Activated CD4-positive, alpha-beta memory T cell treated with anti-CD3 and anti-CD28 coated beads for 36 hours (primary cell): ENCODE measurements at places on chromosomes 3 and 15. TPM values are rescaled to one million over a fixed set of nuclear protein-coding genes. Genes with fewer than 3 reads are reported as not detected.

Gene NOX5
- total RNA-seq = 0.02 TPM

Gene ANKRD63
- not detected for total RNA-seq

Gene HGD
- total RNA-seq = 0.12 TPM

Gene ADAMTSL3
- total RNA-seq = not detected

Gene CP
- total RNA-seq = not detected

Gene PLA2G4E
- total RNA-seq = not detected

Gene TMCO5A
- total RNA-seq = not detected

Gene ARGFX
- total RNA-seq = not detected

Gene GRAMD2A
- total RNA-seq = not detected

DNA sequence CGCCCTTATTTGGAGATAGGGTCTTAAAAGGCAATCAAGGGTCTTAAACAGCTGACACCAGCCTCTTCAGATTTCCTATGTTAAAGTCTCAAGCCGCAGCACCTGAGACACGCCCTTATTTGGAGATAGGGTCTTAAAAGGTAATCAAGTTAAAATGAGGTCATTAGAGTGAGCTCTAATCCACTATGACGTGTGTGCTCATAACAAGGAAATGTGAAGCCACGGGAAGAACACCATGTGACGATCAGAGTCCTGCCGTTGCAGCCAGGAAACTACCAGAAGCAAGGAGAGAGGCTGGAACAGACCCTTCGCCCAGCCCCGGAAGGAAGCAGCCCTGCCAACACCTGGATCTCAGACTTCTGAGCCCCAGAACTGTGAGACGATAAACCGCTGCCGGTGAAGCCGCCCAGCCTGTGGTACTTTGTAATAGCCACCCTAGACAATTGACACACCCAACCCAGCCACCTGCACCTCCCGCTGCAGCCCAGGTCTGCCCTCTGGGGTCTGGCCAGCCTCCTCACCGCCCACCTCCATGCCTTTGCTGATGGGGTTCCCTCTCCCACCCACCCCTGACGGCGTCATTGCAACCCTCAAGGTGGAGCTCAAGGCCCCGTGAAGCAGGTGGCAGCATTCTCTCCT, 137.9 kb downstream of the MEGF11 start:
- no peaks in the 10 kb centered on the region for H3K36me3 ChIP-seq
- no peak overlapping the region for H3K27ac ChIP-seq
- no peaks in the 10 kb centered on the region for H3K27me3 ChIP-seq
- H3K4me1 ChIP-seq = peaks cover 13% of the 10 kb centered on the region
- no peak overlapping the region for H3K4me3 ChIP-seq
- DNase-seq = peak; percentile 50

DNA sequence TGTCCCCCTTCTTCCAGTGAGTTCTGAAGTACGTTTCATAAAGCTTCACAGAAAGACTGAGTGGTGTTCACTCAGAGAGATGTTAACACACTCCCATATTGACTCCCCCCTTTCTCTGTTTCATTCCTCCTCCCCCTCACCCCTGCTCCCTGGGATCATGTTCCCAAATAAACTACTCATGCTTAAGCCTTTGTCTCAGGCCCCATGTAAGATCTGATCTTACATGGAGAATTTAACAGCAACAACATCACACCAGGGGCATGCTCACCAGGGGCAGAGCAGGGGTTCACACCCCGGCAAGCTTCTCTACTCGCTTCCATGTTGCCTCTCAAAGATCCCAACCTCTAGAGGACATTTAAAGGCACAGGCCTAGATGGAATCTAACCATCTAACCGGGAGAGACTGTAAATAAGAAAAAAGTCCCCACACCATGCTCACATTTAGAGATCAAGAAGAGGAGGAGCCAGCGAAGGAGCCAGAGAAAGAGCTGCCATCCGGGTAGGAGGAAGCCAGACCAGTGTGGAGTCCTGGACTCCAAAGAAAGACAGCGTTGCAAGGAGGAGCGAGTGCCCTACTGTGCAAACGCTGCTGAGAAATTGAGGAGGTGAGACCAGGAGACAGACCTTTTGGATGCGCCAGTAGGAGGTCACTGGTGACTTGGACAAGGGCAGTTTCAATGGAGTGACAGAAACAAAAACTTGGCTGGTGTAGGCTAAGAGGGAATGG, 21.4 kb upstream of the SRP14 start:
- H3K36me3 ChIP-seq = no peaks in the 10 kb centered on the region
- no peaks in the 10 kb centered on the region for H3K27me3 ChIP-seq
- no peak overlapping the region for H3K27ac ChIP-seq
- no peak overlapping the region for H3K4me3 ChIP-seq
- DNase-seq = no peak

GRCh38 chr15:69232765-69233164, 65.9 kb upstream of the PAQR5 start:
- H3K4me3 ChIP-seq = no peak overlapping the region
- peaks cover 5% of the 10 kb centered on the region for H3K36me3 ChIP-seq
- H3K4me1 ChIP-seq = peaks cover 2% of the 10 kb centered on the region
- no peak overlapping the region for H3K27ac ChIP-seq

DNA sequence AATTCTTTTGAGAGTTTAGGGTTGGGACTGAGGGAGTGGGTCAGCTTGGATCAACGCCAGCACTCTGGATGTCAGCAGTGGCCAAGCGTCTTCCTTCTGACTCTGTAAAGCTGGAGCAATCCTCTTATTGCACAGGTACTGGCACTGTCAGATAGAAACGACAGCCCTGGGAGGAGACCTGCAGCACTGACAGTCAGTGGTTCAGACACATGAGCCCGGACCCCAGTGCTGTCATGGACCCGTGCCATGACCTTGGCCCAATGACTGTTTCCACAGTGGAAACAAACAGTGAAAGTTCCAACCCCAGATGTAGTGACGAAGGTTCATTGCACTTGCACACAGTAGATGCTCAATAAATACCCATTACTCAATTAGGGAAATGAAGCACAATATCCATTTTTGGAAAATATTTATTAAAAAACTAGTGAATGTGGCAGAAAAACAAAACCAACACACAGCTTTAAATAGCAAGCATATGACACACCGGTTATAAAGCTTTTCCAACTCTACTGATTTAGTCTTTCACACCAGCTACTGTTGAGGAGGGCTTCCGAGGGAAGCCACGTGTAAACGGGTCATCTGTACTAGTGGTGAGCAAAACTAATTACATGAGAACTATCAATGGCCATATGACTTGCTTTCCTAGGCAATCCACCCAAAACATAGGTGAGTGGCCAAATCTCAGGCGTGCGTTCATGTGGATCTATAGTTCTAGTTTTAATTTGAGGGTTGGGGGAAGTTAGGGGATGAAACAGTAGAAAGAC, 22.1 kb downstream of the SIAH2 start:
- H3K27ac ChIP-seq = peak overlapping the region; percentile 99
- DNase-seq = peak; percentile 75
- peak overlapping the region; percentile 5 for H3K4me3 ChIP-seq
- peaks cover 99% of the 10 kb centered on the region for H3K4me1 ChIP-seq
- peaks cover 42% of the 10 kb centered on the region for H3K36me3 ChIP-seq

DNA sequence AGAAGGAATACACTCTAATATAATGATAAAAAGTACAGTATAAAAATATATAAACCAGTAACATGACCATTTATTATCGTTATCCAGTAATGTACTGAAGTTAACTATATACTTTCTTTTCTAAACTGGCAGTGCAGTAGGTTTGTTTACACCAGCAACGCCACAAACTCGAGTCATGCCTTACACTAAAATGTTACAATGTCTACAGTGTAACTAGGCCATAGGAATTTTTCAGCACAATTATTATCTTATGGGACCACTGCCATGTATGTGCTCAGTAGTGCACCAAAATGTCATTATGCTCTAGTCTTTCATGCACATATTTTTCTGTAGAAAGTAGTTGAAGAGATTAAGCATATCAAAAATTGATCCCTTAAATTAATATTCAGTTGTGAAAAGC, 609.8 kb upstream of the BCHE start:
- H3K27ac ChIP-seq = no peak overlapping the region
- no peak for DNase-seq

DNA sequence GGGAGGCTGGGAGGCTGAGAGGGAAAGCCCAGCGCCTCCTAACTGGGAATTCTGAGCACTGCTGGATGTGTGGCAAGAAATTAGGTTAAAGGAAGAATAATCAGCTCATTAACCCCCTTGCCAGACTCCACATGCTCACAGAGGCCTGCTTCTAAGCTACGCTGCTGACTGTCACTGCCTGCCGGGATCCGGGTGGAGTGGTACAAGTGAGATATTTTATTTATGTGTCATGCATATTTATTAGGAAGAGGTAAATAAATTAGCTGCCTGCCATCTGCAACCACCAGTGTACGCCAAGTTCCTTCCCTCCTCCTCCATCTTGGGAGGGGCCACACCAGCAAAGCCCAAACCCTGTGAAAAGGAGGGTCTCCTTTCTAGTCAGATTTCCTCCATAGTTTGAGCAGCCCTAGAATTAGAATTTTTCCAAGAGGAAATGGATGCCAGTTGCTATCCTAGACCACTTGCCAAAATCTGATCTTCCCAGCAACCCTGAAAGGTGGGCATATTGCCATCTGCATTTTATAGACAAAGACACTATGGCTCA, 43.5 kb upstream of the GRIP2 start:
- no peaks in the 10 kb centered on the region for H3K36me3 ChIP-seq
- no peak overlapping the region for H3K27ac ChIP-seq
- DNase-seq = no peak
- peaks cover 10% of the 10 kb centered on the region for H3K27me3 ChIP-seq
- no peak overlapping the region for H3K4me3 ChIP-seq
- no peaks in the 10 kb centered on the region for H3K4me1 ChIP-seq

- no peaks in the 10 kb centered on the region for H3K27me3 ChIP-seq
- no peak overlapping the region for H3K4me3 ChIP-seq
- no peak for DNase-seq
- H3K27ac ChIP-seq = no peak overlapping the region
- peaks cover 8% of the 10 kb centered on the region for H3K4me1 ChIP-seq
Measured at GRCh38 chr3:131067983-131068382, 41.3 kb downstream of the NEK11 start.

DNA sequence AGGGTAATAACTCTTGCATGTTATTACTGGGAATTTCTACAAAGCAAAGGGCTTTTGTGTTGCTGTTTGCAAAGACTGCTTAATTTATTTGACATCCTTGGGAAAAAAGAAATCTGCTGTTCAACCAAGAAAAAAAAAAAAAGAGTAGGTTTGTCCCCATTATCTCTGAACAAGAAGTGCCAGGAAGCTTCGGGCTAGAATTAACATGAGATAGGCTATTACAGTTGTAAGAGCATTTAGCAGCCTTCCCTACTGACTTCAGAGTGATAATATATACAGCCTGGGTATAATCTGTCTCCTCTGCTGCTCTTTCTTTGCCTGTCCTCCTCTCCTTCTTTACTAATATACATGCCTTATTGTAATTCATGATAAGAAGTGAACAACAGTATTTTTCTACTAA, 23.3 kb upstream of the CHMP2B start:
- H3K27me3 ChIP-seq = peaks cover 3% of the 10 kb centered on the region
- DNase-seq = no peak
- H3K36me3 ChIP-seq = no peaks in the 10 kb centered on the region
- no peak overlapping the region for H3K4me3 ChIP-seq
- no peaks in the 10 kb centered on the region for H3K4me1 ChIP-seq
- no peak overlapping the region for H3K27ac ChIP-seq

- H3K4me3 ChIP-seq = no peak overlapping the region
- H3K27ac ChIP-seq = no peak overlapping the region
- H3K27me3 ChIP-seq = no peaks in the 10 kb centered on the region
- DNase-seq = no peak
Measured at GRCh38 chr3:29493109-29493508, 212.2 kb downstream of the RBMS3 start.

GRCh38 chr15:63093486-63094205, 28.0 kb upstream of the LACTB start:
- no peak overlapping the region for H3K4me3 ChIP-seq
- H3K4me1 ChIP-seq = no peaks in the 10 kb centered on the region
- no peak overlapping the region for H3K27ac ChIP-seq

- H3K4me1 ChIP-seq = peaks cover 34% of the 10 kb centered on the region
- H3K27ac ChIP-seq = peak overlapping the region; percentile 87
- DNase-seq = no peak
- H3K36me3 ChIP-seq = peaks cover 32% of the 10 kb centered on the region
Measured at GRCh38 chr3:48440590-48440958, 517 bp downstream of the TMA7 start.

GRCh38 chr3:129263161-129263910, 13.9 kb downstream of the COPG1 start:
- H3K27ac ChIP-seq = no peak overlapping the region
- H3K4me3 ChIP-seq = no peak overlapping the region
- no peaks in the 10 kb centered on the region for H3K4me1 ChIP-seq
- no peak for DNase-seq
- no peaks in the 10 kb centered on the region for H3K27me3 ChIP-seq
- H3K36me3 ChIP-seq = peaks cover 52% of the 10 kb centered on the region

DNA sequence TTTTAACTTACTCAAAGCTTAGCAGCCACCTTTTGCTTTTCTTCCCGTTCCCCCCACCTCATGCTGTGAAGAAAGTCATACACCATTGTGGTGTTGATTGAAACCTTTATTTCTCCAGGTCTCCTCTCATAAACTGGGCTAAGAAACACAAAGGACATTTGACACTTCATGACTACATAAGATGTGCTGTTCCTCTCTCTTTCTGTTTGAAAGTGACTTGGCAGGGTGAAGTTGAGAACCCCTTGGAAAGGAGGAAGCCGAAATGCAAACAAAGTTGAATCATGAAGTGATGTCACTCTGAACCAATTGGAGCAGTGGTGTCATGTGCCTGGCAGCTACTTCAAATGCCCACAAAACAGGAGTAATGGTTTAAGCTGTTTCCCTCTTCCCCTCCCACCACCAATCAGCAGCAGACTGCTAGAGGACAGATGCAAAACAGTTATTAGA, 174.7 kb downstream of the IGF1R start:
- no peaks in the 10 kb centered on the region for H3K27me3 ChIP-seq
- no peak overlapping the region for H3K4me3 ChIP-seq
- H3K27ac ChIP-seq = no peak overlapping the region
- H3K4me1 ChIP-seq = peaks cover 4% of the 10 kb centered on the region
- DNase-seq = peak; percentile 17

DNA sequence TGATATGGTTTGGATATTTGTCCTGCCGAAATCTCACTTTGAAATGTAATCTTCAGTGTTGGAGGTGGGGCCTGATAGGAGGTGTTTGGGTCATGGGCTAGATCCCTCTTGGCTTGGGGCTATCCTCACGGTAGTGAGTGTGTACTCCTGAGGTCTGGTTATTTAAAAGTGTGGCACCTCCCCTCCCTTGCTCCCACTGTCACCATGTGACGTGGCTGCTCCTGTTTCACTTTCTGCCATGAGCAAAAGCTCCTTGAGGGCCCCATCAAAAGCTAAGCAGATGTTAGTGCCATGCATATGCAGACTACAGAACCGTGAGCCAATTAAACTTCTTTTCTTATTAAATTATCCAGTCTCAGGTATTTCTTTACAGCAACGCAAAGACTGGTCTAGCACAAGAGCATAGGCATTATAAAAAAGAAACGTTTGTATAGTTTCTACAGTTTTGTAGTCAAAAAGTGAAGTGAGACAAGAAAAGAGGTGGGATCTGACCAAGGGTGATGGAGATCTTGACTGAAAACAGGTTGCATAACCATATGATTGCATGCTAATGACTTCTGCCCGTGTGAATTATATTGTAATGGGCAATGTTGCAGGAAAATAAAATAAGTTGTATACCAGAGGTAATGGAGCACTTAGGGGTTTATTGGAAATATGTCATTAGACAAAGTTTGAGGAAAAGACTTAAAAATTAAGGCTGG, 28.5 kb upstream of the CLASP2 start:
- no peaks in the 10 kb centered on the region for H3K36me3 ChIP-seq
- H3K4me3 ChIP-seq = no peak overlapping the region
- H3K4me1 ChIP-seq = peaks cover 6% of the 10 kb centered on the region
- H3K27me3 ChIP-seq = peaks cover 11% of the 10 kb centered on the region
- no peak for DNase-seq
- no peak overlapping the region for H3K27ac ChIP-seq

- H3K27ac ChIP-seq = no peak overlapping the region
- H3K4me1 ChIP-seq = no peaks in the 10 kb centered on the region
- DNase-seq = no peak
- H3K27me3 ChIP-seq = no peaks in the 10 kb centered on the region
Measured at GRCh38 chr3:79809106-79809505, 41.3 kb upstream of the ROBO1 start.
